ENCODE measurements at places on chromosomes 1 and 21. TPM values are rescaled to one million over a fixed set of nuclear protein-coding genes. Genes with fewer than 3 reads are reported as not detected.

DNA sequence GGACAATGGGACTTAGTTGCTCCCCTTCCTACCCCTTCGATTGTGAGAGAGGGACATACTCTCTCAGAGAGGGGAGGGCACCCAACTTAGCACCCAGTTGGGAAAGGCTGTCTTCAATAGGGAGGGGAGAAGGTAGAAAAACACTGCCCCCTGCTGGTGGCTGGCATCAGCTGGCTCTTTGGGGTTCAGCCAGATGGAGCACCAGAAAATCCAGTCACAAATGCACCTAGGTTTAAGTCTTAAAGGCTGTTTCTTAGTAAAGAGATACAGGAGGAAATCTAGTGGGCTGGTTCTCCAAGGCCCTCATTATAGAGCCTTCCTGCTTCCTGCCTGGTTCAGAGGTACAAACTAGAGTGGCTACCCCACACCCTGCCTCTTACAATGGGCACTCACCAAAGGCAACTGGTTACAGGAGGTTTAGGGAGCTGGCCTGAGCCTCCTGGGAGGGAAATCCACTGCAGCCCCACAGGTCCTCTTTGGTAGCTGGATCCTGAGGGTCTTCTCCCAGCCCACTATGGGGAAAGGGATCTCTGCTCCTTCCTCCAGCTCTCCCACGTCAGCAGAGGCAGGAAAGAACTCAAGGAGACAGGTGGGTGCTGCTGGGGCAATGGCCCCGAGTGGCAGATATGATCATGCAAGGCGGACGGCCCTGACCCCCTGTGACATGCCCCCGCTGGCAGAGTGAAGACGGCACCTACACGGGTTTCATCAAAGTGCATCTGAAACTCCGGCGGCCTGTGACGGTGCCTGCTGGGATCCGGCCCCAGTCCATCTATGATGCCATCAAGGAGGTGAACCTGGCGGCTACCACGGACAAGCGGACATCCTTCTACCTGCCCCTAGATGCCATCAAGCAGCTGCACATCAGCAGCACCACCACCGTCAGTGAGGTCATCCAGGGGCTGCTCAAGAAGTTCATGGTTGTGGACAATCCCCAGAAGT is 28.3 kb downstream of the EIF2D start:
- DNase-seq = peak; percentile 76

GRCh38 chr1:64087768-64088167 is 115.7 kb upstream of the UBE2U start:
- DNase-seq = no peak

DNA sequence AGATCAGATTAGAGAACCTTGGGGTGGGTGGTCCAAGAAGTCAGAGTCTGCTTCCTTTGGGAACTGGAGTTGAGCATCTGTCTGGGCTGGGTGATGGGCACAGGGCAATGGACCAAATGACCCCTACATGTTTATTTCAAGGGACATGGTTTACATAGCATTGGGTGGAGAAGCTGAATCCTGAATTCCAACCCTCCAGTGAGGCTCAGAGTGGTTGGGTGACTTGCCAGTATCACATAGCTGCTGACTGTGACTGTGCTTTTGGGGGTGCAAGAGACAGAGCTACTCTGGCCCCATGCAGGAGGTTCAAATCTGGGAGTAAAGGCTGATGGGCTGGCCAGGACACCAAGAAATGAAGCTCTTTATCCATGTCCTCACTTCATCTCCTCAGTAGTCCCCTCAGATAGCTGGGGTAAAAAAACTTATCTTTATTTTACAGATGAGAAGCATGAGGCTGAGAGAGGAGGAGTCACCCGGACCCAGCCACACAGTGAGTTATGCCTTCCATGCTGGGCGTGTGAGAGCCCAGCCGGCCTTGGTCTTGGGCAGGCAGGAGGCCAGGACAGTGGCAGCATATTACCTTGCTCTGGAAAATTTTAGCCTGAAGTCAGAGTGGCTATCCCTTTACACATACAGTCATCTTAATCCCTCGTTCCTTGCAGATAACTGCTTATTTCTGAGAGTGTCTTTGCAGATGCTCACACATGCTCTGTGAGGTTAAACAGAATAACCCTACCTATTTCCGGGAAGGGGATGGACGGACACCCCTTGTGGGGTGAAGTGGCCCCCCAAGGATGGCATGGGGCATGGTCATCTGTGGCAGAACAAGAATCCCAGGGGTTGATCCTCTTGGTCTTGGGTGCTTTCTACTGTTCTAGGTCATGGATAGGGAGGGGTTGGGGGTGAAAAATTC is 2.8 kb upstream of the SERINC2 start:
- no peak for DNase-seq

DNA sequence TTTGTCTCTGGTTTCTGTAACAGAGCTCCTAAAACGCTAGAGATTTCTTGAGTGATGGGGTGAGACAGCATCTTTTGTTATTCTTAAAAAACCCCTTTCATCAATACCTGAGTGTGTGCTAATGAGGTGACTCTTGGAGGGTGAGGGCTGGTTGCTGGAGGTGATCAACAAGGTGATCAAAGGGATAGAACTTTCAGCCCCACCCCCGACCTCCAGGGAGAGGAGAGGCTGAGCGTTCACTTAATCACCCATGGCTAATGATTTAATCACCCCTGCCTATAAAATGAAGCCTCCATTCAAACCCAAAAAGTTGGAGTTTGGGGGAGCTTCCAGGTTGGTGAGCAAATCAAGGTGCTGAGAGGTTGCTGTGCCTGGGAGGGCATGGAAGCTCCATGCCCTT is 175.4 kb downstream of the SLC35F3 start:
- DNase-seq = no peak

- no peak for DNase-seq
These were observed 15.7 kb upstream of the PDXK start for GRCh38 chr21:43703035-43703880.

GRCh38 chr1:161849518-161849917 is 83.4 kb downstream of the ATF6 start:
- DNase-seq = no peak

DNA sequence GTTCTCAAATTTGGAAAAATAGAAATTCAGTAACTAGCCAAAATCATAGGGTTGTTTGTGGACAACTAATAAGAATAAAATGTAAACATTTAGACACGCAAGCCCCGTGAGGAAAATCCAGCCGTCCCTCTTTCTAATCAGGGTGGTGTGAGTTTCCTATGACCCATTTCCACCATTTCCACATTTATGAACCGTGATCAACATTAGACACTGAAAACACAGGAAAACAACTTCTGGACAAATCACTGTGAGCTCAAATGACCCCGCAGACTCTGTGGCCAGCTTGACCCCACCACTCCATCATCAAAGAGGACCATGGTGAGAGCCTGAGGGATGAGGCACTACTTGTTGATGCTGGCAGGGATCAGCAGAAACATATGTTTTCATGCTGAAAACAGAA is 101.0 kb downstream of the SIM2 start:
- no peak for DNase-seq

DNA sequence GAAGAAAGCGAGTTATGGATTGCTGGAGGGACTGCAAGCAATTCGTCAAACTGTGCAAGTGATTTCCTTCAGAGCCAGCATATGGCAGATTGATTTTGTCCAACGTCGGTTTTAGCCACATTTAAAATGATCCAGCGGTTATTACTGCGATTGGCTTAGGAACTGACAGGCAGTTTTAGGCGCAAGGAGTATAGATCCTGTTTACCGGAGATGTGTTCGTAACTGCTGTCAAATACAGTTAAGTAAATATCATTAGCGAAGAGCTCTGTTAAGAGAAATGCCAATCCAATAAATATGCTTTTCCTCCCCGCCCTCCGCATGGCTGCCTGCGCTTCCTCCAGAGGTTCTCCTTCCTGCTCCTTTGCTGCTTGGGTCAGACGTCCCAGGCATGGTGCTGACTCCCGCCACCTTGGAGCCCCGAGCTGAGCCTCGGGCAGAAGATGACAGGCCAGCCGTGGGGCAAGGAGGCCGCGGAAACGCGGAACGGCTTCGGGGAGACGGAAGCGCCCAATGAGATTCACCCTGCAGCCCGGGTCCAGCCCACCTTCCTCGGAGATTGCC is 9.4 kb upstream of the BARHL2 start:
- DNase-seq = no peak

- no peak for DNase-seq
These were observed 183.2 kb upstream of the VAMP3 start for GRCh38 chr1:7587773-7588456.

GRCh38 chr1:172870901-172871606 is 179.7 kb downstream of the TNFSF18 start:
- no peak for DNase-seq

DNA sequence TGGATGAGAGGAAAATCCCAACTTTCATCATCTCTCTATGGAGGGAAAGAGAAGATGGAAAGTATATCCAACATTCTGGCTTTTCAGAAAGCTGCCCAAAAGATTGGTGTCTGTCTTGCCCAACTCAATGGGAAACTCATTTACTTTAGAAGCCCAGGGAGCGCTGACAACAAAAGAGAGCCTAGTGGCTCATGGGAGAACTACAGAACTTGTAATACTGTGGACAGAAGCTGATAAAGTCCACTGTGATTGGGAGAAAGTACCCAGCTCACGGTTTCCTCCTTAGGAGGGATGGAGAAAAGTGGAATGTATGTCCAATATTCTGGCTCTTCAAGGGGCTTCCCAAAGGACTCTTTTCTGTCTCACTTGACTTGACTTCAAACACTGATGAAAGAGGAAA is 66.0 kb downstream of the RGS21 start:
- DNase-seq = no peak

DNA sequence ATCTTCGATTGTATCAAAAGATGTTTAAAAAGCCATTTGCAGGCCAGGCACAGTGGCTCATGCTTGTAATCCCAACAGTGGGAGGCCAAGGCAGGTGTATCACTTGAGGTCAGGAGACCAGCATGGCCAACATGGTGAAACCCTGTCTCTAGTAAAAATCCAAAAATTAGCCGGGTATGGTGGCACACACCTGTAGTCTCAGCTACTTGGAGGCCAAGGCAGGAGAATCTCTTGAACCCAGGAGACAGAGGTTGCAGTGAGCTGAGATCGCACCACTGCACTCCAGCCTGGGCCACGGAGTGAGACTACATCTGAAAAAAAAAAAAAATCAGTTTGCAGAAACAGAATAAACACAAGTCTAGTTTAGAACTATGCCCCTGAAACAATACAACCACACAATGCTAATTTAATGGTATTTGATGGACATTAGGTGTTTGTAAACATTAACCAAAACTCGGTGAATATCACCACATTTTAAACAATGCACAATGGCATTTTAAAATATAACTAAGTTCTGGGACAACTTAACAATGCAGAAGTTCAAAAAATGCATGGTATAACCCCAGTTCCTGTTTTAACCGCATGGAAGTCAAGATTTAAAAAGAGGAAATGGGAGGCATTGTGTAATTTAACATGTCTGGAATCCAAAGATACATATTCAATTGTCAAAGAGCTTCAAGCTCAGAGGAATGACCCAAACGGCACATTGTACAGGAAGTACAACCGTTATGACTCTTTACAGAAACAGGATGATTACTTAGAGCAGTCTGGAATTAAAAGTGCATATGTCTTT is 7.1 kb upstream of the PTTG1IP start:
- peak; percentile 66 for DNase-seq

DNA sequence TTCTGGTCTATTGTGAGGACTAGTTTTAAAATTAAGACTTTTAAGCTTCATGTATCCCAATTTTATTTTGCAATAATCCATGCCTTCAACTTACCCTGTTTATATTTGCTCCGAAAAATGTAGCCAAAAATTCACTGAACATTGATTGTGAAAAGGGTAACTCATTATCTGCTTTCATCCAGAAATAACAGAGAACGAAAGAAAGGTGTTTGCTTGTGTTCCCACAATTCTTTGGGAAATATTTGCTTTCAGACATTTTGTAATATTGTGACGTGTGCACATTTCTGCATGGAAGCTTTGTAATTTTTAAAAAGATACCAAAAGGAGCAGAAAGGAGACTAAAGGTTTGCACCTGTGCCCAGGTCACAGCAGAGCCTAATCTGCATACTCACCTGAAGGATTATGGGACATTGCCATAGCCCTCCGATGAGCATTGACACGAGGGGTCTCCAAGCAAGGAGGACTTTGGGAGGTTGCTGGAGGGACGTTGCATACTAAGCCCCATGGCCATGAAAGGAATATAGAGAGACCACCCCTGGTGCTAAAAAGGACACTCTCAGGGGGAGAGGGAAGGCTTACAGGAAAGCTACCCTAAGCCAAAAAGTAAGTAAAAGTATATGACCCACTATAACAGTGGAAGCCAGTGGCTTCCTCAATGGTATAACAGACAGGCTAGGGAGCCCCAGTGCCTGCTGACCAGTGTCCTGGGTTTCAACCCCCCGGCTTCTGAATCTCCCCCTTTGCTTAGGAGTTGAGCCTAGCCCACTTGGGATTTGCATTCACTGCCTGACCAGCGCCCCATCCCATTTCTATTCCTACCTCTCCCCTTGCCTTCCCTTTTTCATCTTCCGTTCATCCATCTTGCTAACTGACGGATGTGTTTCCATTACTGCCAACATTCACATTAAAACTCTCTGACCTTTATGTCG is 148.6 kb upstream of the ZC3H12A start:
- no peak for DNase-seq

GRCh38 chr21:46326110-46326703 is 2.3 kb downstream of the PCNT start:
- DNase-seq = no peak

DNA sequence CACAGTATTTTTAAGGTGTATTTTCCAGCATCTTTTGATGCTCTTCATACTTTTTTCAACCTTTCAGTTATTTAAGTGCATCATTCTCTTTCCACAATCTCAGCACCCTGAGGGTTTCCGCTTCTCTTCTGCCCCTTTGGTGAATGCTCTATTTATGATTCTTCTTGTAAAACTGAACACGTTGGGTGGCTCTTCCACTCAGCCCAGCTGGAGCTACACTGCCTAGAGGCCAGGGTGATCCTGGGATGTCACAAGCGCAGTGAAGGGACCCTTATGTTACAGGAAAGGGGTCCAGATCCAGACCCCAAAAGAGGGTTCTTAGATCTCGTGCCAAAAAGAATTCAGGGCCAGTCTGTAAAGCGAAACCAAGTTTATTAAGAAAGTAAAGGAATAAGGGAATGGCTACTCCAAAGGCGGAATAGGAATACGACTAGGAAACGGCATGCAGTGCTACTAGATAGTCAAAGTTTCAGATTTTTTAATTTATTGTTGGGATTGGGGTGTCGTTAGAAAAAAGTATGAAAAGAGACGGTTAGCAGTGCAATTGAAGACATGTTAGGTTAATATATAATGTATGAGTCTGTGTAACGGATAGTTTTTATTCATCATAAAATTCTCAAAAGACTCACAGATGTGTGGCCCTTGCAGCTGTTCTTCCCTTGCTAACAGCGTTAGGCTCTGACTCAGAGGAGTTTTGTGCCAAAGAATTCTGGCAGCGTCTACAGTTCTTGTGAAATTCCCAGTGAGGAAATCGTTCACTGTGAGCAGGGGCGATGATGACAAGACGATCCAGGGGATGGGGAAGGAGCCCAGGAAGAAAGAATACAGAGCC is 14.4 kb upstream of the ERVH48-1 start:
- DNase-seq = peak; percentile 90

The RIPPLY3 gene
- total RNA-seq = 6.2 TPM

The LAX1 gene
- total RNA-seq = 0.43 TPM

The AMY1B gene
- total RNA-seq = not detected

The C1orf141 gene
- not detected for total RNA-seq

The SPRR3 gene
- not detected for total RNA-seq

The CAPN8 gene
- not detected for total RNA-seq

Data from A673 (cell line).